Suppressor macrophage treated with lipopolysaccharide for 1 hour (primary cell): ENCODE measurements at places on chromosomes 6 and 20.

DNA sequence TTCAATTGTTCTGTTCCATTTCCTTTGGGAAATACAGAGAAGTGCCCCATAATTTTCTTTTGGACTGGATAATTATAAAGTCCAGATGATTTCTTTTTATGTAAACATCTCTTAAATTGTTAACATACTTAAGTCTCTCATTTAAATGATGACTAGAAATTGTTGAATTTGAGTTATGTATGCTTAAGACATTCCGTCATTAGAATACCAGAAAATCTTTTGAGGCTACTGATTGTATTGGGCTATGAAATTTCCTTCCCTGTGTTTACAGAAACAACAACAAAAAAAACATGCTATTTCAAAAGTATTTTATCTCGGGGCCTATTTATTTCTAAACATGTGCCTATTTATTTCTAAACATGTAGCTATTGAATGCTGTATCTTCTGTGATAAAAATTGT is 125.4 kb downstream of the SH3BGRL2 start:
- DNase-seq, result no peak

- no peak for DNase-seq
These were observed 16.1 kb upstream of the SERINC3 start for GRCh38 chr20:44537993-44538392.

DNA sequence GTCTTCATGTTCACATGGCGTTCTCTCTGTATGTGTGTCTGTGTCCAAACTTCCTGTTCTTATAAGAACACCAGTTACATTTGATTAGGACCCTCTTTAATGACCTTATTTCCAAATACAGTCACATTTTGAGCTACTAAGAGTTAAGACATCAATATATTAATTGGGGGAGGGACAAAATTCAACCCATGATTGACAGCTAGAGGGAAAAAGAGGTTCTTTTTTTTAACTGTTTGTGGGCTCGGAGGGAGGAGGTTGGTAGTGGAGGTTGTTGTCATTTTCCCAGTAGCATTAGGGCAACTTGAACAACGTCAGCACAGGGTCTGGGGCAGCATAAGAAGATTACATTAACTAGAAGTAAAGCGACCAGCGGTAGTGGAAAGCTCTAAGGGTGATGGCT is 2.3 kb upstream of the GMDS start:
- DNase-seq, result no peak

GRCh38 chr6:9623228-9623832 is 791.5 kb downstream of the TFAP2A start:
- DNase-seq, result no peak

DNA sequence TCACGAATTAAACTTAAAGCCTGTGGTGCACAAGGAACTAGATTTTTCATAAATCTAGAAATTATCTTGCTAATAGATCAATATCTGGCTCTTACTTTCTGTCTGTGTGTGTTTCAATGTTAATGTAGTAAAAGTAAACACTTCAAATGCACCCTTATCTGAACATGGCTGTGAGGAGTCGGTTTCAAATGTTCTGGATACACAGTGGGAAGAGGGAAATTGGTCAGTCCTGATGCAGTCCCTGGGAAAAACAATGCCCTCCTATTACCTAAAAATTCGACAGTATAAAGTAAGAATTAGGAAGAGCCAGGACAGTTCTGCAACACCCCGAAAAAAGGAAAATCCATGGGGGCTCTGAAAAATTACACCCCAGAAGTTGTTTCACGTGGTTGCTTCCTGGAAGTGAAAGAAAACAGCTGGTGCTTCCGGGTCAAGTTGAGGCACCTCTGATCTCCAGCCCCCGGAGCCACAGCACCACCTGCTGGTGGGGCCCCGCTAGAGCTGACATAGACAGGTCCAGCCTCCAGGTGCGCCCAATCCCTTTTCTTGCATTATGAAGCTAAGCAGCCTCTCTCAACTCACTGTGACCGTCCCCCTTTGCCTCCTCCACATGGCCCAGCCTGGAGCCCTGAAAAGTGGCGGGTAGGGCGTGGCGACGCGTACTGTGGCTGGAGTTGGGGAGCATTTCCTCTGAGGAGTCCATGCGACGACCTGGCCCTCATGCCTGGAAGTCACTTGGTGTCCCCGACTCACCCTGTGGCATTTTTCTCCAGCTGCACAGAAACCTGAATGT is 8.3 kb downstream of the SEMG2 start:
- DNase-seq, result peak; percentile 53

GRCh38 chr6:2990248-2990931 is 9.3 kb upstream of the NQO2 start:
- peak; percentile 35 for DNase-seq

DNA sequence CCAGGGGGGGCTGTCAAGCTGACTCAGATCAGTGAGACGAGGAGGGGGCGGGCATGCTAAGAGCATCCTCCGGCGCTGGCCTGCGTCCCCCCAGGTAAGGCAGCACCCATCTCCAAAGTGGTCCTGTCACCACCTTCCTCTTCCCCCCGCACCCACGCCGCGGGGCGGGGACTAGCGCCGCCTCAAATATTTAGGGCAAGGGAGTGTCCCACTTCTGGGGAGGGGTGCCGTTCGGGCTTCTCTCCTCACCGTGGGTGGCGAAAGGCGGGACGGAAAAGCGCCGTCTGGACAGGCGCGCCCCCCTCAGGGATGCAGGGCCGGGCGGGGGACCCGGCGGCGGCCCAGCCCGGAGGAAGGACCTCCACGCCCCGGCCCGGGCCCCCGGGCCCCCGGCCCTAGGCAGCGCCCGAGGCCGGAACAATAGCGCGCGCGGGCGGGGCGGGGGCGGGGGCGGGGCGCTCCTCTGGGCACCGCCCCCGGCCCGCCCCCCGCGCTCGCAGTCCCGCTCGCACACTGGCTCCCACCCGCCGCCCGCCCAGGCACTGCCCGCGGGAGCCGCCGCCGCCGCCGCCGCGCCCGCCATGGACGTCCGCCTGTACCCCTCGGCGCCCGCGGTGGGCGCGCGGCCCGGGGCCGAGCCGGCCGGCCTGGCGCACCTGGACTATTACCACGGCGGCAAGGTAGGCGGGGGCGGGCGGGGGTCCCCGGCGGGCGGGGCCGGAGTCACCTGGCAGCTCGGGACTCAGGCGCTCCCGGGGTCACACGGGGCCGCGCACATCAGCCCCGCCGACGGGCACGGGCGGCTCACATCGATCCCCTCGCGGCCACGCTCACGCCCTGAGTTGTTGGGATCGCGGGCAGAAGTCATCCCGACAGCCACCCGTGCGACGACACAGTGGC is at the start of gene TOX2:
TOX2 (plus strand) TSS at position 542 of the 900 bp plus-strand sequence; CDS start at position 582, 40 bp downstream.
- no peak for DNase-seq

- DNase-seq, result no peak
These were observed 228.5 kb downstream of the SLC24A3 start for GRCh38 chr20:19440660-19441527.

DNA sequence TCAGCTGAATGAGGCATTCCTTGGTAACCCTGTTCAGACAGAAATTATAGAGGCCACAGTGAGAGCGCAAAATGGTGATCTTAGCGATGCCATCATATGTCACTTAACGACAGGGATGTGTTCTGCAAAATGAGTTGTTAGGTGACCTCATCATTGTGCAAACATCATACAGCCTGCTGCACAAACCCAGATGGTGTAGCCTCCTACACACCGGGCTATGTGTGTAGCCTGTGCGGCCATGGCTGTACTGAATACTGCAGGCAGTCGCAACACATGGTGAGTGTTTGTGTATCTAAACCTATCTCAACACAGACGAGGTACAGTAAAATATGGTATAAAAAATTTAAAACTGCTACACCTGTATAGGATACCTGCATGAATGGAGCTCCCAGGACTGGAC is 234.1 kb upstream of the PMEPA1 start:
- no peak for DNase-seq

DNA sequence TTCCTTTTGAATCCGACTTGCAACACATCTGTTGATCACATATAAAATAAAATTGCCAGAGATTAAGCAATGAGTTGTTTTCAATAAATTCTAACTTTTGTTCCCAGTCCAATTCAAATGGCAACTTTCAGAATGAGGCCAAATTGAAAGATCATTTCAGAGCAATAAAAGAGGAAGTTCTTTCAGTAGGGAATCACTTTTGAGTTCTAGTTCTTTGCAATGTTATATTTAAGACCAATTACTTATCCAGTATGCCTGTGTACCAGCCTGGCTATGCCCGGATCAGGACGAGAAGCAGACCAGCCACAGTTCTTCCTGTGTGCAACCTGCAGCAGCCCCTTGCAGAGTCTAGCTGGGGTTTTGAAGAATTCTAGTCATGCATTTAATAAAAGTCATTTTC is 232.5 kb downstream of the BTBD9 start:
- no peak for DNase-seq

GRCh38 chr6:141598487-141598886 is 534.2 kb upstream of the GJE1 start:
- DNase-seq, result no peak

DNA sequence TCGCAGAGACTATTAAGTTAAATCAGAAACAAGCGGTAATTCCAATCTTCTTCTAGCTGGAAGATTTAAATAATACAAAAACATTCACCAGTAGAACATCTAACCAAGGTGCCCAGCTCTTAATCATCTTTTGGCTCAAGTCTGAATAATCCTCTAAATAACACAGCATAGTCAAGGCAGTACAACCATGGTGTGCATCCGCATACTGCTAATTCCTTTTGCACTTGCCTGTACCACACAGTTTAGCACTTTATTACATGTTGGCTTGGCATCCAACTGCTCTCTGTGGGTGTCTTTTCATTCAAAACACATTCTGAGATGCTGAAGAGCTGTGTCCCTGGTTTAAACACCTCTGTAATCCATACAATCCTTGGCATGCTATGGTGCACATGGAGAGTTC is 42.3 kb downstream of the VGLL2 start:
- no peak for DNase-seq

- no peak for DNase-seq
These were observed 1.5 kb downstream of the MTHFD1L start for GRCh38 chr6:150866991-150867501.

DNA sequence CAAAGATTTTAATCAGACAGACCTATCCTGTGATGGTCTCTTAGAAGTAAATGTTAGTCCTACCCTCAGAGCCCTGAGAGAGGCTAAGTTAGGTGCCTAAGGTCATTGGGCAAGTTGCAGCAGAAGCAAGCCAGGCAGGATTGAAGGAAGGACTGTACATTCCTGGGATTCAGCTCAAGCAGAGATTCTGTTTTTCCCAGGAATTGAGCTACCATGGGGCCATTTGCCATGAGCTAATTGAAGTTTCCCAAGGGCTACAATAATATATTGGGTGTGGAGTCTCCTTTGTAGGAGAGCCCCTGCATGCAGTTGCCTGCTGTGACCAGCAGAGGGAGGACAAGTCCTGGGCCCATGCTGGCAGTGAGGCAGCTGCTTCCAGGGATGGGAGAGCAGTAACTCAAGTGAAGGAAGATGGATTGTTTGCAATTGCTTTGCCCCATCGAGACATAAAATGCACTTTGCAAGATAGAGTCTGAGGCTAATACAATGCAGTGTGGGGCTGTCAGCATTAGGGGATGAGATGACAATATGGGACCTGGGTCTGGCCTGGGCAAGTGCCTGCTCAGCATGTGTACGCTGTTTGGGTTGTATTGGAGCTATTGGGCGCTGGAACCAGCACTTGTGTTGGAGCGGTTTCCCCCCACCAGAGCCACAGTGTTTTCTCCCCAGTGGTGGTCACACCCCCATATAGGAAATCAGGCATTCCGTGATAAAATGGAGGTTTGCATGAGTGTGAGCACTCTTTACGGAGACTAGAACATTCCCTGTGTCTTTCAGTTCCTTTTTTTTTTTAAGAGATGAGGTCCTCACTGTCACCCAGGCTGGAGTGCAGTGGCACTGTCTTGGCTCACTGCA is 27.9 kb downstream of the DNMT3B start:
- peak; percentile 82 for DNase-seq

DNA sequence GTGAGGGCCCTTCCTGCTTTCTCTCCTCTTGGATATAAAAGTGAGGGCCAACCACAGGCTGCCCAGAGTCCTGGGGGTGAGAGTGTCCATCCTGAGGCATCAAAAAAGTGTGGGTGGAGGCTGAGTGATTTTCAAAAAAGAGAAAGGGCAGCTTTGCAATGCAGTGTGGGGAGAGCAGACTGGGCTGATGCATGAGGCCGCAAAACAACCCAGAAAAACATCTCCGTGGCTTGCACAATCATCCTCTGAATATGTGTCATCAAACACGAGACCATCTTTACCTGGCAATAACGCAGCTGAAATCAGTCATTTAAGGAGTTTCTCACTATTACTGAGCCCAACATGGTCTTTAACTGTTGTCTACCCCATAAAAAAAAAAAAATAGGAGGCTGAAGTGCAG is 191.2 kb upstream of the SOX4 start:
- DNase-seq, result no peak

GRCh38 chr20:1697592-1697991 is 40.0 kb upstream of the SIRPG start:
- DNase-seq, result no peak

DNA sequence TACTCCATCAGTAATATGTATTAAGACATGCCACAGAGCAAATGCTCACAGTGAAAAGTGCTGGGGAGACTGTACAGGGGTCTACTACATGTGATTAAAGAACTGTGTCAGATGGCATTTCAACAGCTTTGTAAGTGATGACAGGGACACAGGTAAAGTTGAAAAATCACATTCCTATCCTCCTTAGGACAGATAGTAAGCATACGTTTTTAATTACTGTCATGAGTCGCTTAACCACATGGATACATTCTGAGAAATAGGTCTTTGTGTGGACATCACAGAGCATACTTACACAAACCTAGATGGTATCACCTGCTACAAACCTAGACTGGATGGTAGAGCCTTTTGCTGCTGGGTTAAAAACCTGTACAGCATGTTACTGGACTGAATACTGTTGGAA is 645.8 kb upstream of the AGPAT4 start:
- DNase-seq, result no peak

GRCh38 chr20:49636447-49636846 is 68.5 kb upstream of the PTGIS start:
- no peak for DNase-seq

DNA sequence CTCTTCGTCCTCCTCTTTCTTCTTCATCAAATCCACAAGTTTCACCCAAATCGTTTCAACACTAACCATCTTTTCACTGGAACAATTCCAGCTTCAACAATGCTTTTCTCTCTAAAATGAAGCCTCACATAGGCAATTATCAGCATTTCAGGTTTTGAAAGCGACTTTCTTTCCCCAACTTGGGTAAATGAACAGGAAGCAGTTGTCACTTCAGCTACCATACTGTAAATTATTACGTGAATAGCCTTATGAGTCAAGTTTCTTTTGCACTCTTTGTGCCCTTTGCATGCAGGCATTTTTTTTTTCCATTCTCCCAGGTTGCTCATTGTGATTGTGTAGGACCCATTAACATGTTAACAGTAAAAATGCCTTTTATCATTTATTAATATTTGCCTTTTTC is 121.7 kb upstream of the BTBD3 start:
- no peak for DNase-seq

DNA sequence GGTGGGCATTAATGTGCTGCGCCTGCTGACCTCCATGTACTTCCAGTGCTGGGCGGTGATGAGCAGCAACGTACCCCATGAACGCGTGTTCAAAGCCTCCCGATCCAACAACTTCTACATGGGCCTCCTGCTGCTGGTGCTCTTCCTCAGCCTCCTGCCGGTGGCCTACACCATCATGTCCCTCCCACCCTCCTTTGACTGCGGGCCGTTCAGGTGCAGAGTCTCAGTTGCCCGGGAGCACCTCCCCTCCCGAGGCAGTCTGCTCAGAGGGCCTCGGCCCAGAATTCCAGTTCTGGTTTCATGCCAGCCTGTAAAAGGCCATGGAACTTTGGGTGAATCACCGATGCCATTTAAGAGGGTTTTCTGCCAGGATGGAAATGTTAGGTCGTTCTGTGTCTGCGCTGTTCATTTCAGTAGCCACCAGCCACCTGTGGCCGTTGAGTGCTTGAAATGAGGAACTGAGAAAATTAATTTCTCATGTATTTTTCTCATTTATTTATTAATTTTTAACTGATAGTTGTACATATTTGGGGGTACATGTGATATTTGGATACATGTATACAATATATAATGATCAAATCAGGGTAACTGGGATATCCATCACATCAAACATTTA is 35.2 kb upstream of the NOP56 start:
- no peak for DNase-seq
